Motor neuron (in vitro differentiated cells): ENCODE measurements at places on chromosomes 6 and 20.

DNA sequence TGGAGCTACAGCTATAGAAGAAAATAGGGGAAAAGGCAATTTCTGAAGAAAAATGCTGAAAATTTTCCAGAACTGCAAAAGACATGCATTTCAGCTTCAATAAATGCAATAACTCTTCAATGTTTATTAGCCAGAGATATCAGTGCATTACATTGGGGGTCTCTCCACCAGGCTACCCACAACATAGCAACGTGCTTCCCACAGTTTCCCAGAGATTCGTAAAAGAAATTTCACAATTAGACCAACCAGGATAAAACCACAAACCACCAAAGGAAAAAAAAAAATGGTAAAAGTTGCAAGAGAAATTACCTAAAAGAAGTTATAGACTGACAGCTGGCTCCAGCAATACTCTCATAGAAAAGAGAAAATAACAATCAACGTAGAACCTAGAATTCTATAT, 16.0 kb downstream of the LY86 start:
- no peak for ATAC-seq

DNA sequence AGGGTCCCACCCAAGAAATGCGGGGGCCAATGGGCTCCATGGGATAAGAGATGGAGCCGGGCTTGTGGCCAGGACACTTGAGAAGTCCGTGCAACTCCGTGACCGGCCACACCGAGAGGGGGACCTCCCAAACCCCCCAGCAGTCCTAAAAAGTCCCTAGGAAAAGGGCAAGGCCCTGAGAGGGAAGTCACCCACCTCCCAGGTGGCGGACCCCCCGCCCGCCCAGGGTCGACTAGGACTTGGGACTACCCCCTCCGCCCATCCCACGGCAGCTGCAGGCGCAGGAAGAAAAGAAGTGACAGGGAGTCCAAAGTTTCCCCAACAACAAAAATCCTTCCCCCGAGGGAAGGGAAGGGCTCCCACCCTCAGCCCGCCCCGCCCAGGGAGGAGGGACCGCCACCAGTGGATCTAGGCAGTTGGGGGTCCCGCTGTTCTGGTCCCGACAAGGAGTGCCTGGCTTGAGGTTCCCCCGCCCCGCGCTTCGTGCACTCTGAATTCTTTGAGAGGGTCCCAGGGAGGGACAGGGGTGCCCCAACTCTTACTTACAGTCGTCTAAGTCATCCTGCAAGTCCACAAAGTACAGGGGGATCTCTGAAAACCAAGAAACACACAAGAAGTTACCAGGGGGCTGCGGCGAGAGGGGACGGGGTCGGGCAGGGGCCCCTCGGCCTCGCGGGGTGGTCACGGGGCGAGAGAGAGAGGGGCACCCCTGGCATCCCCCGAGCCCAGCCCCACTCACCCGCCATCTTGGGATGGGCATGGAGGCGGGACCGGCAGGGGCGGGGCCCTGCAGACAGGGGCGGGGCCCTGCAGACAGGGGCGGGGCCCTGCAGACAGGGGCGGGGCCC, 611 bp upstream of the RAB22A start:
- peak; percentile 80 for ATAC-seq

DNA sequence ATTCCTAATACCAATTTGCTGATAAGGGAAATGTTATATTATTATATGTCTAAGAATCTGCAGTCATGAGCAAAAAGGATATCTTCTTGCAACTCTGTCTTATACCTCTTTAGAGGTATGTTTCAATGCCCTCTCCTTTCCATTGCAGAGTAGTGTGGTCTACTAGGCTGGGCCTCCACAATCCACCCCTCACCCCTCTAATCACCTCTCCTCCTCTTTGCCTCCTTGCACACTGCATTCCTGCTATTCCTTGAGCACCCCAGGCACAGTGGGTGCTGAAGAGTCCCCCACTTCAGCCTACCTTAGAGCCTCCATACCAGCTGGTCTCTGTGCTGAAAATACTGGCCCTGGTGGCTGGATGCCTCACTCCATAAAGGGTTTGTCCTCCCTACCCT, 26.9 kb downstream of the ARMC2 start:
- ATAC-seq: no peak

GRCh38 chr6:35587167-35587566, 74.5 kb upstream of the TULP1 start:
- ATAC-seq: no peak

GRCh38 chr6:34457742-34458735, 7.8 kb upstream of the PACSIN1 start:
- ATAC-seq: peak; percentile 41

GRCh38 chr6:149891259-149891658, 6.7 kb downstream of the RAET1E start:
- no peak for ATAC-seq

GRCh38 chr6:95866732-95867131, 149.0 kb upstream of the FUT9 start:
- ATAC-seq: no peak

DNA sequence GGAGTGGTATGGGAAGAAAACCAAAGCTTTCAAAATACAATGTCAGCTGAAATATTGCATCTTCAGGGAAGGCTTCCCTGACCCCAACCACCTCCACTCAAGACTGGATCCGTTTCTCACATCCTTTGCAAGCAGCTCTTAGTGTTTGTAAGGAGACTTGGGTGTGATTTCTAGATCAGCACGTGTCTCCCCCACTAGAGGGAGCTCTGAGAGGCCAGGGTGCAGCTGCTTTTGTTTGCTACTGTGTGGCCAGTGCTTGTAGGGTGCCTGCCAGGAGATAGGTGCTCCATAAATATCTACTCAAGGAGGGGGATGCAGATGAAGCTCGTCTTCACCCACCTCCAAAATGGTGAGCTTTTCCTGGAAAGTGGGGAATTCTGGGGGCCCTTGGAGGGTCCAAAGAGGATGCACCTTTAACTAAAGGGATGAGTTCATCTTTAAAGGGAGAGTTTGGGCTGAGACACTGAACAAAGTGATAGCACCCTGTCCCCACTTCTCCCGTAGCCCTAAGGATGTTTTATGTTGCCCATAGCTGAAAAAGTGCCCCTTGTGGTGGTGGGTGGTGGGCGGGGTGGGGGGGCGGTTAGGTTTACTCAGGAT, 52.6 kb upstream of the MAFB start:
- no peak for ATAC-seq

DNA sequence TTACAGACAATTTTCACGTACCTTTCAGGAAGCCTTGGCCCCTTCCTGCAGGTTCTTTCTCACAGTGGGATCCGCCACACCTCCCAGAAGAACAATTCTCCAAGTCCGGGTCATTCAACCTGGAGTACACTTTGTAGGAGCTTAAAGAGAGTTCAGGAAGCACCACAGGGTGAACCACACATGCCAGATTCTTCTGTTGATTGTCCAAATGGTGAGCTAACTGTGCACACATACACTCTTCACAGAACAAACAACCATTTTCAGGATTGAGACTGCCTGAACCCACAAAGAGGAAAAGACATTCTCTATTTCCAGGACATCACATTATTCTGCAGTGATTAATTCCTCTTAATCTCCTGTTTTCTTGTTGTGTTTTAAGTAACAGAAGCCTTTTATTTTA, 51.0 kb downstream of the SCGN start:
- no peak for ATAC-seq

- no peak for ATAC-seq
Measured at GRCh38 chr6:129767776-129768485, 58.0 kb upstream of the ARHGAP18 start.

GRCh38 chr6:118589649-118590365, 41.7 kb downstream of the PLN start:
- peak; percentile 47 for ATAC-seq
